Suppressor macrophage treated with lipopolysaccharide for 1 hour (primary cell): ENCODE measurements at places on chromosomes 4 and X.
A peak's percentile ranks its signal among the peaks of the same experiment; 100 is the strongest.

GRCh38 chr4:141348125-141348524, 127.4 kb downstream of the ZNF330 start:
- DNase-seq, result peak; percentile 88

- peak; percentile 22 for DNase-seq
Observed at GRCh38 chrX:70769659-70770227, 138.8 kb downstream of the TEX11 start.

- no peak for DNase-seq
Observed at GRCh38 chrX:150766351-150767044, 73.3 kb downstream of the MTMR1 start.

GRCh38 chr4:104188301-104188700, 306.4 kb downstream of the CXXC4 start:
- no peak for DNase-seq

GRCh38 chrX:134682081-134682480, 23.8 kb upstream of the PLAC1 start:
- DNase-seq, result no peak

- no peak for DNase-seq
Observed at GRCh38 chrX:66632473-66632872, 6.4 kb downstream of the EDA2R start.

DNA sequence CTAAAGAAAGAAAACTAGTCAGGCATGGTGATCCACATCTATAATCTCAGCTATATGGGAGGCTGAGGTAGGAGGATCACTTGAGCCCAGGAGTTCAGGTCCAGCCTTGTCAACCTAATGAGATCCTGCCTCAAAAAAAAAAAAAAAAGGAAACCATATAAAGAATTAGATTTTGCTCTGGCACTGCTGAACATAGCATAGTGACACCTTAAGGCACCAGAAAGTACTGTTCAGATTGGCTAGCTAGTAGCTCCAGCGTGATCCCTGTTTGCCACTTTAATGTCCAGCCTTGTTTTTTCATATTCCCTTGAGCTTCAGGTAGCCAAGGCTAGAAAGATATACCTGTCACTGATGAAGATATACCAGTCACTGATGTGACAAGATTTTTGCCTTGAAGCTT, 34.1 kb downstream of the EXOC1 start:
- DNase-seq, result no peak

DNA sequence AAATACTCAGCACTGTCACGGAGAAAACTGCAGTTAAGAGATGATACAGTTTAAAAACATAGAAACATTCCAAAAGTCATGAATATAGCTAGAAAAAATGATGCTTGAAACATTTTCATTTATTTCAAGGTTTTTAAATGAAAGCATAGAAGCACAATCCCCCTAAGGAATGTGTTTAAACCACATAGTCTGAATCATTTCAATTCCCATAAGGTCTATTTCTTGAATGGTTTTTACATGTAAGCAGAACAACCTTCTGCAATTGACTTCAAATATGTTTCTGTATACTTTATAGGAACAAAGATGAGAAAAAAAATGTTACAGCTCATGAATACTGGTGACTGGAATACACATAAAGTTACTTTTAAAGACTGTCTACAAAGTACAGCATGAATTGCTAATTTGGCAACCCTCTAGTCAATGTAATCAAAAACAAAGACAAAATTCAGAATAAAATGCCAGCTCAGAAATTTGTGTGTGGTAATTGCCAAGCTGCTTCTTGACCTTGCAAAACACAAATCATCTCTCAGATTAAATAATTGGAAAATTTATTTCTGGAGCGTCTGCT, 886.4 kb upstream of the ADGRL3 start:
- no peak for DNase-seq

DNA sequence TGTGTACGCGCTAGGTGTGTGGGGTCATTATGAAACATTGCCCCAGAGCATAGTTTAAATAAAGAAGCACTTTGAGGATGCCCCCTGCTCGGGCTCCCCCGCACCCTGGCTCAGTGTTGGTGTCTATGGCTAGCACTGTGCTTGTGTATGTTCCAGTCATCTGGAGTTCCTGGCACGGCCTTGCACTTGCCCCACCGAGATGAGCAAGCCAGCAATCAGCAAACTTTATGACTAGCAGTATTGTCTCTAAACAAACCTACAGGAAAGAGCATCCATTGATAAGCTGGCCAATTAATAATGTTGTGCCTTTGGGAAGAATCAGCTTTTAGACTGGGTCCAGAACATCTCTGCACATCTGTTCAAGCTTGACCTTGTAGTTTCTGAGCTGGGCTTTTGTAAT, 707 bp upstream of the SHROOM4 start:
- DNase-seq, result no peak

GRCh38 chr4:112145790-112146501, 692 bp downstream of the FAM241A start:
- peak; percentile 80 for DNase-seq

GRCh38 chrX:102966701-102967100, 29.6 kb downstream of the RAB40AL start:
- DNase-seq, result no peak

DNA sequence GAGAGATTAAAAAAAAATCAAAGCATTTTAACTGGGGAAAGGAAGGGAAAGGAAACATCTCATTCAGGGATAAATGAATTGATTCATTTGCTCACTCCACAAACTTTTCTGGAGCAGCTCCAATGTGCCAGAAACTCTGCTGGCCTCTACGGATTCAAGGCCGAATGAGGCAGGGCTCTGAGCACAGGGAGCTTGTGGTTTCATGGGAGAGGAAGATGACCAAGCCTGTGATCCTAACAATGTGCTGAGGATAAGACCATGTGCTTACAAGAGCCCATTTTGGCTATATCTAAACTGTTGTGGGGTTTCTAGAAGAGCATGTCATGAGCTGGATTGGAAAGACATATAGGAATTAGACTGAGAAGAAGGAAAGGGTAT, 137.5 kb downstream of the ZNF674 start:
- no peak for DNase-seq

GRCh38 chr4:89765966-89766365, 71.0 kb downstream of the SNCA start:
- no peak for DNase-seq

- DNase-seq, result peak; percentile 68
Observed at GRCh38 chr4:77586951-77587383, 18.7 kb upstream of the CXCL13 start.

GRCh38 chr4:8350841-8351461, 81.4 kb downstream of the HTRA3 start:
- DNase-seq, result no peak

- DNase-seq, result peak; percentile 71
Observed at GRCh38 chr4:70559211-70559830, 32.7 kb upstream of the AMBN start.

DNA sequence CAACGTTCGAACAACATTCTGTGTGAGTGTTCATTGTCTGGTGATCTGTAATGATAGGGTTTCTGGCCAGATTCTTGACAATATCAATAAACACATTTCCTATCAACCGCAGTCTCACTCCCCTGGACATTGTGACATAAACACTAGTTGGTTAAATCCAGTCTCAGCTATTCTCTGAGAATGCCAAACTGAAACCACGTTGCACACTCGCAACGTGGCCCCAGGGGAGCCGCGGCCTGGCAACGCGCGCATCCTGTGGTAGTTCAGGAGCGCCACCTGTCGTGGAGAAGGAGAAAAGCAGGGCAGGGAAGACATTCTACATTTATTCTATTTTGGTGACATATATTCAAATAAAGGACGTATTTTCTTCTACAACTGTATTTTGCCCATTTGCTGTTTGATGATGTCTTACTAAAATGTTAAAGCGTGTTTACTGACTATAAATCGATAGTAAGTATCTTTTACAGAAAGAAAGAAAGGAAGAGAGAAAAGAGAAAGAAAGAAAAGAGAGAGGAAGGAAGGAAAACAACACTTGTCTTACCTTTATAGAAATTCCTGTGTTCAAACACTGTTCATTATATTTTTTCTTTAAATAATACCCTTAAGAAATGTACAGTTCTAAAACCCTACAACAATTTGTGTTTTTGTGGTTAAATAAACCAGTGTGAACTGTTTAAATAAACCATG, 738.3 kb upstream of the FRG1 start:
- peak; percentile 40 for DNase-seq
